ENCODE measurements at places on chromosomes 7 and 10.
A peak's percentile ranks its signal among the peaks of the same experiment; 100 is the strongest.

DNA sequence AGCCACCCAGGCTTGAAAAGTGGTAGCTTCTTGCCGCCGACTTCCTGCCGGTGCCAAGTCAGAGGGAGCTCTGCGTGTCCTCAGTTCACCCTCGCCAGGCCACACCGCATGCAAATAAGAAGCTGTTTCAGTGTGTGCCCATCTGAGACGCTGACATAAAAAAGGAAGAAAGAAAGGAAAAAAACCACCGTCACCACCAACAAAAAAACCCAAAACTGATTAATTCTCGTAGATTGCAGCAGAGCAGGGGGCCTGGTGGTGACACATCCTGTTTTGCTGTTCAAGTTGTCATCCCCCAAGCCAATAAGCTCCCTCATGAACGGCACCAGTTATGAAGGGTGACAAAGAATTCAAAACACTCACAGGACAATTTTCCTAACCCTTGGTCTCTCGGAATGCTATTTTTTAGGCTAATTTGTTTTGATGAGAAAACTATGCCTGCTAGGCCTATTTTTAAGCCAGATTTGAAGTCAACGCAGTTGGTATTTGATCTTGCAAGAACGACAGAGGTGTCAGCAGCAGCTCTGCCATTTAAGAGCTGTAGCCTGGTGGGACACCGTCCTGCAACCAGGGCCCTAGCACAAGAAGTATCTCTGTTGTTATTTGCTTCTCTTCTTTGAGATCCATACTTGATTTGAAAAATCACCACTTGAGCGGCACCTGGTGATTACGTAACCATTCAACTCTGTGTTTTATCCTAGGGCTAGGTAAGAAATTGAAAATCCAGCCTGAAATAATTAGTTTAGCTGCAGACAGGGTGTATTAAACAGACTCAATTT is 145.6 kb downstream of the PFKFB3 start:
- DNase-seq: no peak

DNA sequence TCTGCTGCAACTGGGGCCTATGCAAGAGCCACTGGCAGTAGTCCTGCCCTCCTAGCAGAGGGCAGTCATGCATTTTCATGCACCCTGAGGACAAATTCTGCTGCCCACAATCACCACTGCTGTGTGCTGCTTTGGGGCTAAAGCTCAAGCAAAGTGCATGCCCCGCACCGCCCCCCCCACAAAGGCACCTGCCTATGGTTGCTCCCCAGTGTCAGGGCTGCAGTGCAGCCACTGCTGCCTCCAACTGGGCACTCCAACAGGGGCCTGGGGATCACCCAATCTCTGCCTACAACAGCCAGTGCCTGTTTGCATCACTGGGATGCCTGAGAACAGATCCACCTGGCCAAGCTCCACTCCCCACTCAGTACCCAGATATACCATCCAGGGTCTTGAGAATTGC is 417.0 kb downstream of the HTR7 start:
- no peak for DNase-seq

- no peak for DNase-seq
These were observed 61.7 kb downstream of the ADRA2A start for GRCh38 chr10:111138544-111138943.

- DNase-seq: peak; percentile 79
These were observed 12.6 kb downstream of the GTF2IRD1 start for GRCh38 chr7:74466196-74466813.

DNA sequence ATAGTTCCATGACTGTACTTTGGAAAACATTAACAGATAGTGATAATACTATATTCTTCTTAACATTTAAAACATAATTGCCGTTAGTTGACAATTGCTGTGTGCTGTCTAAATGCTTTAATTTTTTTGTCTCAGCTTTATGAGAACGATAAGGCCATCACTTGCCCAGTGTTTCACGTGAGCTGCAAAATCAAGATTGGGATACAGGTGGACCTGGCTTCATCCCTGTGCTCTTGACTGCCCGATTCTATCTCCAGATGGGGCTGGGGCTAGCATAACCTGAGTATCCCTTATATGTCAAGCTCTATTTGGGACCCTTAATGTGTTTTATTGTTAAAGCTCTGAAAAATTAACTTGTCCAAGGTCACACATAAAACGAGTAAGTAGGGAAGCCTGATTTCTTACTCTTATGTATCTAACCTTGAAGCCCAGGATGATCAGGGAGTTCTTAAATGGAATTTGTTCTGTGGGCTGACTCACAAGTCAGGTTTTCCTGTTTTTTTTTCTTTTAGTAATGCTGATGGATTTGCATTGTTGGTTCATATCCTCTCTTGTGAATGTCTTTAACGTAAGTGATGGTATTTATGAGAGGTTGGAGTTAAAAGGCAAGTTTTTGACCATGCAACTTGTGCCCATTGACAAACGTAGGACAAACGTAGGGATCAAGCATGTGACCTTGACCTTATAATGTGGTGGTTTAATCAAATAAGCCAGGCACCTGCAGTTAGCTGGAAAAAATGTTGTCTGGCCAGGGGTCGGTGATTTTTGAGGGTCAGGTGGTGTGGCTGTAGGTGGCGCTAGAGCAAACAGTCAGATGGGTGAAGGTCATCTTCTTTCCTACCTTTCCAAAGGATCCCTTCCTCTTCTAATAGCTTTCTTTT is 3.6 kb downstream of the PRKAR2B start:
- no peak for DNase-seq
